ENCODE measurements at places on chromosomes 12 and 14.

DNA sequence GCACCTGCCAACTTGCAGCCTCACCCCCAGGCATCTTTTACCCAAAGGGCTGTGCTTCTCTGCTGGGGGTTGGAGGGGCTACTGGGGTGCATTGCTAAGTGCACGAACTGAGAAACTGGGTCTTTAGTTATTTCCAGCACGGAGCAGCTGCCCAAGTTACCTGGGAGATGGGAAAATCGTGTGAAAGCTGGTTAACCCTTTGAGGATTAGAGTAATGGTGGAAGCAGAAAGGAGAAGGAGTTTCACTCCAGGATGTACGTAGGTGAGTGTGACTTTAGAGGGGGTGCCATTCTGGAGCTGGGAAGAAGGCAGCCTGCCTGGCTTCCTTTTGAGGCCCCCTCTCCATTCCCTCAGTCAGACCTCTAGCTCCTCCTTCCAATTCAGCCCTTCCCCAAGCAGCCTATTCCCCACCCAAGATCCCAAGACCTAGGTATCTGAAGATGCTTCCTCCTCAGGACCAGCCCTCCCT, 1.0 kb upstream of the ADCY6 start:
- no peak for DNase-seq

- DNase-seq = no peak
Observed at GRCh38 chr14:89617481-89618329, 200.7 kb upstream of the FOXN3 start.

- no peak for DNase-seq
Observed at GRCh38 chr12:80419644-80420043, 24.4 kb upstream of the PTPRQ start.

GRCh38 chr14:75579882-75580281, 1.5 kb downstream of the FLVCR2 start:
- no peak for DNase-seq

DNA sequence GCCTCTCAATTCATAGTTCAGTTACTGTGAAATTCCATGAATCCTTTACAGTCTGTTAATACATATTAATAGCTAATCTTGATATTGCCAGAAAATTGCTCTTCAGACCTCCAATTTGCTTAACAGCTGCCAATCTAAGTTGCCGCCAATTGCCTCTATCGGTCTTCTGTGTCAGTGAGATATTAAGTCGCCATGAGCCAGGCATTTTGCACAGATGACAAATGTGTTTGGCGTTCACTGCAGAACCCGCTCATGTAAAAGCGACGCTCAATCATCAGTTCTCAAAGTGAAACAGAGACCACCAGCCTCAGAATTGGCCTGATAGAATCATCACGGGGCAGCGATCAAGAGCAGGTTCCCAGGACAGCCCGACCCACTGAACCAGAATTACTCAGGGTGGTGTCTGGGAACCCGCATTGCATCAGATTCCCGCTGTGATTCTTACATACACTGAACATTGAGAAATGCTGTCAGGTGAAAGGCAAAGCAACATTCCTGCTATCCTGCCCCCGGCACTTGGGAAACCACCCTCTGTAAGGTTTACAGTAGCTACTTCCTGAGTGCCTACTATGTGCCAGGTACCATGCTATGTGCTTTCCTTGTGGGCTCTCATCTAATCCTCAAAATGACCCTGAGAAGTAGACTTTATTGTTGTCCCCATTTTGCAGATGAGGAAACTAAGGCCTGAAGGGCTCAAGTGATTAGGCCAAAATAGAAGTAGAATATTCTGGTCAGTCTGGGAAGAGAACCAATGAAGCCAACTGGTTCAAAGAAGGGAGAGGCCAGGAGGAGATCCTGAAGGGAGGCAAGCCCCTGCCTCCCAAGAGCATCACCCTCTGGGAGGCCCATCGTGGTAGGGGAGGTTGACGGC, 216.4 kb downstream of the SLC41A2 start:
- no peak for DNase-seq

DNA sequence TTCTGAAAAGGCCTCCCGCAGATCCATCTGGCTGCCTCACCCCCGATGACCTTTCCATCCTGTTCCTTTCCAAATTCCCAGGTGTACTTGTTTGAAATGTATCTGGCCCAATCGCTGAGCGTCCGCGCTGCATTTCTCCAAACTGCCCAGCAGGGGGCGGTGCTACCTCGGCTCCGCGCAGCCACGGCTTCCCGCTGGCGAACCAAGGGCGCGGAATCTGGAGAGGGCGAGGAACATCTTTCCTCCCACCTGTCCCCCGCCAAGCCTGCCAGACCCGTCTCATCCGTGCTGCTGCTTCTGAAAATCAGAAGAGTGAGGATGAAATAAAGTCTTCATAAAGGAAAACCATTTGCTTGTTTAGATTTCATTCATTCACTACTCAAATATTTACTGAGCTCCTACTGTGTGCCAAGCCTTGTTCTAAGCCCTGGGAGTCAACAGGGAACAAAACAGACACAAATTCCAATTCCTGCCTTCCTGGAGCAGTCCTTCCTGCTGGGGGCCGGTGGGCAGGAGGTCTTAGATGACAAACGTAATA, 16.8 kb upstream of the MYL2 start:
- DNase-seq = no peak

DNA sequence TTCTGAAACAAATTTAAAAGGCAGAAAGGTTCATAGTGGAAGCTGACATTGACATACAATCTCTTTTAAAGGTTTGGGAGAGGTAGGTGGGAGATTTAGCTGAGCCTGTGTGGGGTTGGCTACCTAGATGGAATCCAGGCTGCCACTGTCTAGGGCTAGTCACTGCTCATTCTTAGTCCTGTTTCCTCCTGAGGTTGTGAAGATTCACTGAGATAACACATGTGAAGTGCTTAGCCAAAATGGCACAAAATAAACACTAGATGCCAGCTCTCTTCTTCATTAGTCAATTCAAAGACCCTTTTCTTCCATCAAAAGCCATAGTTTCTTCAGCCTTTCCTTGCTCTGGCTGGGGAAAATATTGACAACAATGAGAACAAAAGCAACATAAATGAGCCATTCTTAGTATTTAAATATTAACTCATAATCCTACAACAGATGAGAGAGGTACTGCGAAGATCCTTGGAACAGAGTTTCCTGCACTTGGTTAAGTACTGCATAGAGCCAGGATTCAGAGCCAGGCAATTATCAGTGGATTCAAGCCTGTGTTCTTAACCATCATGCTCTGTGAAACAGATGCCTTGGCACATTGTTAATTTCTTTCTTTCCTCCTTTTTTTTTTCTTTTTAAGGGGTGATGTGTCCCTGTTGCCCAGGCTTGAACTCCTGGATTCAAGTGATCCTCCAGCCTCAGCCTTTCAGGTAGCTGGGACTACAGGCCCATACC, 3.5 kb downstream of the MYF6 start:
- DNase-seq = no peak

DNA sequence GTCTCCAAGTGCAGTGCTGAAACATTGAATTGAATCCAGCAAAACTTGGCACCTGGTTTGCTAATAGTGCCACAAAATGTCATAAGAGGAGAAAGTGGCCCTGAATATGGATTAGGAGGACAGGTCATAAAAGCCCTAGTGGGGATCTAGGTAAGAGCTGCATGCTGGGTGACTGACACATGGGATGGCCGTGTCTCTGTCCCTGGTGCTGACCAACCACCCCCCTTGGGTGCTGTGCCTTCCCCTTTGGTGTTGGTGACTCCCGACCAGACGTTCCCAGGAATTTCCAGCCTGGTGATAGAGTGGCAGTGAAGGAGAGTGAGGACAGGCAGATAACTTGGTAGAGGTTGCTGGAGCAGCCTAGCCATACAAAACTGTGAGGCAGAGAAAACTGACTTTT, 142.8 kb downstream of the VRK1 start:
- DNase-seq = no peak

All from stimulated activated CD8-positive, alpha-beta memory T cell treated with anti-CD3 and anti-CD28 coated beads, Interleukin-15, amount 100 ng/mL, for 4 hours (primary cell).